Spleen (tissue), 13 donors: ENCODE measurements at places on chromosomes 5 and 9. TPM values are rescaled to one million over a fixed set of nuclear protein-coding genes. Genes with fewer than 3 reads are reported as not detected.

Gene PRSS3
- 0.09 TPM for polyA plus RNA-seq

Gene MARCHF11
- polyA plus RNA-seq = not detected

Gene CSF2
- not detected for polyA plus RNA-seq

Gene LCN6
- 18.9 TPM for polyA plus RNA-seq

Gene HAPLN1
- polyA plus RNA-seq = not detected

Gene C9orf78
- 66.3 TPM for polyA plus RNA-seq

Gene ERCC6L2
- polyA plus RNA-seq = 6.7 TPM

Gene SURF1
- 75.6 TPM for polyA plus RNA-seq

Gene CXCL14
- polyA plus RNA-seq = 44.5 TPM

Gene SYK
- 42.6 TPM for polyA plus RNA-seq

Gene MXD3
- polyA plus RNA-seq = 25.9 TPM

- no peaks in the 10 kb centered on the region for H3K27me3 ChIP-seq
- H3K36me3 ChIP-seq = no peaks in the 10 kb centered on the region
- no peak for DNase-seq
- H3K4me3 ChIP-seq = no peak overlapping the region
- H3K27ac ChIP-seq = no peak overlapping the region
These were observed 38.6 kb downstream of the MRPS30 start for GRCh38 chr5:44847206-44847852.

DNA sequence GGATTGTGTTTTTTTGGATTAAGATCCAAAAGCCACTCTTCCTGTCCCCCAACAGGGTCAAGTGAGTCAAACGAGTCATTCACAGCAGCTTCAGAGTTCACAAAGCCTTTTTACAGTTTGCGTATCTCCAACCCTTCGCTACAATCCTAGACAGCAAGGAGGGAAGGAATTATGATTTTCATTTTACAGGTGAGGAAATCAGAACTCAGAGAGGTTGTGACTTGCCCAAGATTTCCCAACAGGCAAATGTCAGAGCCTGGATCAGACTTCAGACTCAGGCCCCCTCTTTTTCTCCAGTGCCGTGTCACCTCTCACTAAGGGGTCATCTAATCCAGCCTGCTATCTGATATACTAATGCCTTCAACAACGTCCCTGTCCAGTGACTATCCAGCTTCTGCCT is 72.1 kb upstream of the XPA start:
- peaks cover 32% of the 10 kb centered on the region for H3K27me3 ChIP-seq
- H3K27ac ChIP-seq = no peak overlapping the region
- DNase-seq = no peak
- no peak overlapping the region for H3K4me3 ChIP-seq

GRCh38 chr5:124274949-124275348 is 471.5 kb downstream of the ZNF608 start:
- H3K27ac ChIP-seq = no peak overlapping the region
- no peaks in the 10 kb centered on the region for H3K36me3 ChIP-seq
- H3K27me3 ChIP-seq = no peaks in the 10 kb centered on the region
- no peak for DNase-seq

DNA sequence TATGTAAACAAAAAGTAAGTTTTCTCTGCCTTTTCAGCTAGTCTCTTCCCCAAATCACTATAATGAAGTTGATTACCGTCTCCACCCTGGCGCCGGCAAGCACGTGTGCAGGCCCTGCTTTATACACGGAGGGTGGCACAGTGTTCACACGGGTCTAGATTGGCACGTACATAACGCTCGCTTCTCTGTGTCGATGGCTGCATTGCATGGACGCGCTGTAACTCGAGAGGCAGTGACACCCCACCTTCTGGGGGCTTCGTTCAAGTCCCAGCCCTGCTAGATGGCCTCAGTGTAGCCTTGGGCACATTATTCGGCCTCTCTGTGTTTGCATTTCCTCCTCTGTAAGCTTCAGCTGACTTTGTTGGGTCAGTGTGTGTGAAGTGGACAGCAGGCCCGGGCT is 223.9 kb downstream of the FANCC start:
- H3K27ac ChIP-seq = peak overlapping the region; percentile 85
- H3K4me3 ChIP-seq = no peak overlapping the region
- H3K4me1 ChIP-seq = peaks cover 22% of the 10 kb centered on the region
- no peaks in the 10 kb centered on the region for H3K27me3 ChIP-seq
- H3K36me3 ChIP-seq = no peaks in the 10 kb centered on the region
- DNase-seq = no peak

- H3K4me3 ChIP-seq = no peak overlapping the region
- H3K4me1 ChIP-seq = no peaks in the 10 kb centered on the region
- no peak for DNase-seq
- no peak overlapping the region for H3K27ac ChIP-seq
These were observed 55.5 kb upstream of the SPATA31C2 start for GRCh38 chr9:88193766-88194165.

- no peak overlapping the region for H3K27ac ChIP-seq
- H3K4me1 ChIP-seq = no peaks in the 10 kb centered on the region
- no peaks in the 10 kb centered on the region for H3K27me3 ChIP-seq
- no peaks in the 10 kb centered on the region for H3K36me3 ChIP-seq
- no peak for DNase-seq
These were observed 165.3 kb downstream of the NFIB start for GRCh38 chr9:14148501-14149103.

DNA sequence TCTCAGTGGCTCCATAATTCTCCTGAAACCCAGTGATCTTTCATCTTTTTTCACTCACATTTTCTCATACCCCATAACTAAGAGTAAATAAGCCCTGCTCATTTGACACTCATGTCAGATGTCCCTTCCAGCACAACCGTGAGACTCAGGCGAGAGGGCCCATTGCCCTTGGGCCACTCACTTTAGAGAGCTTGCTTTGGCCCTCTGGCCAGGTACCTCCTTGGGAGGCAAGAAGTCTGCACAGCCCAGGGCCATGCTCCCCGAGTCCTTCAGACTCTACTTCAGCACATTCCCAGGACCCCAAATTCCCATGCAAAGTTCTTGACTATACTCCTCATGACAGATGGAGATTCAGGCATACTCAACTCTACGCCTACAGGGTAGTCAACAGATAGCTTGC is 33.6 kb downstream of the RFX3 start:
- H3K4me3 ChIP-seq = no peak overlapping the region
- no peak overlapping the region for H3K27ac ChIP-seq
- H3K36me3 ChIP-seq = no peaks in the 10 kb centered on the region
- H3K4me1 ChIP-seq = no peaks in the 10 kb centered on the region
- H3K27me3 ChIP-seq = no peaks in the 10 kb centered on the region

GRCh38 chr5:177334781-177335700 is 16.4 kb downstream of the LMAN2 start:
- H3K27ac ChIP-seq = no peak overlapping the region
- peaks cover 58% of the 10 kb centered on the region for H3K36me3 ChIP-seq
- peaks cover 35% of the 10 kb centered on the region for H3K4me1 ChIP-seq
- H3K4me3 ChIP-seq = no peak overlapping the region
- peak; percentile 69 for DNase-seq
- H3K27me3 ChIP-seq = no peaks in the 10 kb centered on the region

DNA sequence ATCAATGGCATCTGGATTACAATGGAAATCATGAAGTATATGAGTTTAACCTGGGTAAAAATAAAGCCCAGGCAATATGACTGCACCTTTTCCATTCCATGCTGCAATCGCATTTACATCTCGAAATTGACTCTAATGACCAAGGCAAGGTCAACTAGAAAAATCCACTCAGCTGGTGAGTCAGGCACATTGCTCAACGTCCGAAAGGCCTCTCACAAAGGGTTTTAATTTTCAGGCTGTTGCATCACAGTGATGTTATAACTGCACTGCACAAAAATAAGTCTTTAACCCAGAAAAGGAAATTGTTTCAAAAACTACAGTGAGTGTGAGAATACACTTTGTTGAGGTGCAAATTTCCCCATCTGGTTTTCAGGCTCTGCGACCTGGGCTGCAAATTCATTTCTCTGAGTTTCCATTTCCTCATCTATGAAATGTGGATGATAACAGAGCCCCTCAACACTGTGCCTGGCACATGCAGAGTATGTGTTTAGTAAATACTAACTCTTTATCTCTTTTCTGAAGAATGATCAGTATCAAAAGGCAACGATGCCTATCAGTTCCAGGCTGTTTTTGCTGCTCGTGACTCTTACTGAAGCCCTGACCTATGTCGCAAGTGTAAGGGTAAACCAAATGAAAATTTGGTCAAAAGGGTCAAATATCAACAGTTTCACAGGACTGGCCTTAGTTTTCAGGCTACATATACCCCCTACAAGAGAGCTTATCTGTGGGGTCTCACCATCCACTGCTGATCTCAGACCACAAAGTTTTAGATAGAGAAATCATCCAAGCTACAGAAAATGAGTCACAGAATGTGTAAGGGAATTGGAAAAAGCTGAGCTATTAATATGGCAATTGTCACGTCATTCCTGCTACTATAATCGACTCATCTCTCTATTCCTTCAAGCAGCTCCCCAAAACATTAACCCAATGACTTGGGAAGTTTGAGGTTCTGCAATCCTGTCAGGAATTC is 4.1 kb downstream of the NFIL3 start:
- peaks cover 36% of the 10 kb centered on the region for H3K27me3 ChIP-seq
- H3K36me3 ChIP-seq = no peaks in the 10 kb centered on the region
- H3K27ac ChIP-seq = peak overlapping the region; percentile 93
- no peak overlapping the region for H3K4me3 ChIP-seq
- H3K4me1 ChIP-seq = peaks cover 92% of the 10 kb centered on the region

- DNase-seq = no peak
- H3K4me1 ChIP-seq = no peaks in the 10 kb centered on the region
- H3K27ac ChIP-seq = no peak overlapping the region
- no peaks in the 10 kb centered on the region for H3K36me3 ChIP-seq
These were observed 297.1 kb downstream of the KCTD16 start for GRCh38 chr5:144467792-144468191.

- no peaks in the 10 kb centered on the region for H3K27me3 ChIP-seq
- no peak overlapping the region for H3K27ac ChIP-seq
- no peak for DNase-seq
- H3K36me3 ChIP-seq = no peaks in the 10 kb centered on the region
- H3K4me3 ChIP-seq = no peak overlapping the region
These were observed 502.7 kb downstream of the TLE4 start for GRCh38 chr9:80074439-80074838.

DNA sequence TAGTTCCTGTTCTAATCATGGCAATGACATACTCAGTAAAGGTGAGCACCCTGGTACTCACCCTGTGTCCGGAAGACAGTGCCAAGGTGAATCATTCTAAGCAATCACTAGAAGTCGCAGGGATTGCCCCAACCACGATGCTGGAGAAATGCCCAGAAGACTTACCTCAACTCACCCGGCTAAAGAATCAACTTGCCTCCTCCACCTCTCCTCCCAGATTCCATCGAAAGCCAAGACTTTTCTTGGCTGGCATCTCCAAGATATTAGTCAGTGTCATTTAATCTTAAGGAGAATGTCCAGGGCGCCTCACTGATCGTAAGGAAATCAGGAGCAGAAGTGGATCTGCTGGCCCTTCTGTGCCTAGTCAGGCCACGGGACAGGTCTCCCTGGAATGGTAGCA is 204.9 kb downstream of the ERCC6L2 start:
- DNase-seq = no peak
- H3K27me3 ChIP-seq = no peaks in the 10 kb centered on the region
- H3K27ac ChIP-seq = no peak overlapping the region
- no peaks in the 10 kb centered on the region for H3K4me1 ChIP-seq

- no peaks in the 10 kb centered on the region for H3K36me3 ChIP-seq
- no peak overlapping the region for H3K27ac ChIP-seq
- peaks cover 97% of the 10 kb centered on the region for H3K27me3 ChIP-seq
- DNase-seq = no peak
- H3K4me3 ChIP-seq = peak overlapping the region; percentile 44
These were observed 3.5 kb downstream of the BARX1 start for GRCh38 chr9:93951655-93952118.

GRCh38 chr9:79341561-79341960 is 230.2 kb upstream of the TLE4 start:
- H3K4me1 ChIP-seq = no peaks in the 10 kb centered on the region
- no peak overlapping the region for H3K4me3 ChIP-seq
- no peaks in the 10 kb centered on the region for H3K27me3 ChIP-seq

- no peaks in the 10 kb centered on the region for H3K27me3 ChIP-seq
- H3K36me3 ChIP-seq = no peaks in the 10 kb centered on the region
- DNase-seq = no peak
These were observed 368.1 kb upstream of the CTNND2 start for GRCh38 chr5:12272389-12272788.

DNA sequence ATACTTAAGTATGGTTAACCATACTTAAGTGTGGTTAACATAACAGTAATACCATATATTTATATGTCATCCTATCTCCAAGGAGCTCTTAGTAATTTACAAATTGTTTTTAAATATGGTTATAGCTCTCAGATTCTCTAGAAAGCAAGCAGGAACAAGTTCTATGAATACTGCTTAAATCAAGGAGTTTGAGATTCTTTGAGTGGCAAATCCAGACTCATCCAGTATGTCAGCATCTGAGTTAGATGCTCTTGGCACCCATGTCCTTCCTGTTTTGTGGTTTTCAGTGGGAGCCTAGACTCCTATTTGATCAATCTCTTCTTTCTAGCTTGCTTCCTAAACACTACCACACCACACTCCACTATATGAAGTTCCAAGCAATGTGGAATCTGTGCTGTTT is 114.7 kb upstream of the GDNF start:
- H3K4me3 ChIP-seq = no peak overlapping the region
- H3K36me3 ChIP-seq = no peaks in the 10 kb centered on the region
- H3K27me3 ChIP-seq = no peaks in the 10 kb centered on the region

GRCh38 chr5:84378420-84378819 is 6.3 kb downstream of the EDIL3 start:
- H3K27me3 ChIP-seq = peaks cover 22% of the 10 kb centered on the region
- no peaks in the 10 kb centered on the region for H3K36me3 ChIP-seq
- no peaks in the 10 kb centered on the region for H3K4me1 ChIP-seq
- no peak overlapping the region for H3K27ac ChIP-seq
- no peak overlapping the region for H3K4me3 ChIP-seq
- DNase-seq = no peak

DNA sequence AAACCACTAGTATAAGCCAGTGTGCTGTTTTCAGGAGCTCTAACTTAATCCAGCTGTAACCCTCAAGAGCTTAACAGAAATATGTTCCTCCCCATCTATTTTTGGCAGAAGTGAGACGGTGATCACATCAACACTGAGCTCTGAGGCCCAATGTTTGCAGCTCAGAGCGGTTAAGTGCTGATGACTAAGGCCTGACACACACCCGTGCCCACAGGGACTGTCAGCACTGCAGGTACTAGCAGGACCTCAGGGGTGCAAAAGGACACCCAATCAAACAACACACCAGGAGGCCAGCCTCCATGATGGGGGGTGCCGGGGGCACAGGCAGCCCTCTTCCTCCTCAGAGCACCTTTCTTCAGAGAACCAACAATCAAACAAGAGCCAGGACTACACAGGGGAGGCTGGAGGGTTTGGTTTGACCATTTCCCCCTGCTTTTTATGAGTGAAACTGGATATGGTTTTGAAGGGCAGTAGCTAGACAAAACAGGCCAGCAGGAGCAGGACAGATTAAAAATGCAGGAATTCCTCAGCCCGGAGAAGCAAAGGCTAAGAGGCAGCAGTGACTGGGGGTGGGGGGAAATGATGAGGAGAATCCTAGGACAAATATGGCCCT is 61.3 kb downstream of the RAPGEF1 start:
- peak; percentile 91 for DNase-seq
- no peaks in the 10 kb centered on the region for H3K27me3 ChIP-seq
- H3K4me3 ChIP-seq = no peak overlapping the region
- peak overlapping the region; percentile 85 for H3K27ac ChIP-seq

- no peaks in the 10 kb centered on the region for H3K4me1 ChIP-seq
- H3K4me3 ChIP-seq = no peak overlapping the region
- DNase-seq = no peak
- no peak overlapping the region for H3K27ac ChIP-seq
- no peaks in the 10 kb centered on the region for H3K27me3 ChIP-seq
These were observed 974.2 kb upstream of the CDH9 start for GRCh38 chr5:28012538-28012937.
